Immature natural killer cell (primary cell): ENCODE measurements at places on chromosomes 6 and 20.
A peak's percentile ranks its signal among the peaks of the same experiment; 100 is the strongest.

DNA sequence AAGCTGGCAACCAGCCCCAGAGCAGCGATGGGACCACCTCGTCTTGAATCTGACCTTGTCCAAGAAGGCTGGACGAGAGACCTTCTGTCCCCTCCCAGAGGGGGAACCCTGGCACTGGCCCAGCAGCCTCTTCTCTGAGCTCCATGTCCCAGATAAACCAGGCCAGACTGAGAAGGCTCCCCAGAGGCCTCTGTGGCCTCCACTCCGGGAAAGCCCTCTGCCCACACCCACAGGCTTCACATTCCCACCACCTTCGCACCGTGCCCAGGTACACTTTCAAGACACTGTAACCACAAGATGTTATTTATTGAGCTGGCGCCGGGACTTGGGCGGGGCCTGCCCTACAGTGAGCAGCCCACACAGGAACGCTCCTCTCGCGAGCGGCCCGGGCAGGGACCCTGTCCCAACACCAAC, 33.2 kb downstream of the ADA start:
- H3K4me3 ChIP-seq, result no peak overlapping the region
- DNase-seq, result no peak
- no peaks in the 10 kb centered on the region for H3K27me3 ChIP-seq
- peak overlapping the region; percentile 83 for H3K27ac ChIP-seq

DNA sequence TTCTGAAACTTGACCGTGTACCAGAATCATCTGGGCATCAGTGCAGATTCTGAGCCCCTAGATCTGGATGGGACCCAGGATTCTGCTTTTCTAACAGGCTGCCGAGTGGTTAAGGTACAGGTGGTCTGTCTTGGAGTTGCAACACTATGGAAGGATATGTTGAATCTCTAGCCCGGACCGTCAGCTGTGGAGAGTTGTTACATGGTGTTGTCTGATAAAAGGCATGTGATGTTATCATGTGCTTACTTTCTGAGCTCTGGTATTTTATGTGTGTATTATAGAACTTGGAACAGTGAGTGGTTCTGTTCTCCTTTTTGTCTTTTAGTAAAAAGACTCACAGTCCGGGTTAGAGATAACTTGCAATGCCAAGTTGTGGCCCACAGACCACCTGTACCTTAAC, 123.0 kb downstream of the JARID2 start:
- no peak overlapping the region for H3K27ac ChIP-seq
- no peak for DNase-seq
- no peaks in the 10 kb centered on the region for H3K36me3 ChIP-seq
- H3K4me3 ChIP-seq, result no peak overlapping the region
- no peaks in the 10 kb centered on the region for H3K27me3 ChIP-seq
- peaks cover 49% of the 10 kb centered on the region for H3K4me1 ChIP-seq

- H3K4me3 ChIP-seq, result no peak overlapping the region
- no peaks in the 10 kb centered on the region for H3K4me1 ChIP-seq
- no peak for DNase-seq
- no peaks in the 10 kb centered on the region for H3K36me3 ChIP-seq
- no peaks in the 10 kb centered on the region for H3K27me3 ChIP-seq
- H3K27ac ChIP-seq, result no peak overlapping the region
Measured at GRCh38 chr6:43876602-43877001, 106.6 kb downstream of the VEGFA start.

DNA sequence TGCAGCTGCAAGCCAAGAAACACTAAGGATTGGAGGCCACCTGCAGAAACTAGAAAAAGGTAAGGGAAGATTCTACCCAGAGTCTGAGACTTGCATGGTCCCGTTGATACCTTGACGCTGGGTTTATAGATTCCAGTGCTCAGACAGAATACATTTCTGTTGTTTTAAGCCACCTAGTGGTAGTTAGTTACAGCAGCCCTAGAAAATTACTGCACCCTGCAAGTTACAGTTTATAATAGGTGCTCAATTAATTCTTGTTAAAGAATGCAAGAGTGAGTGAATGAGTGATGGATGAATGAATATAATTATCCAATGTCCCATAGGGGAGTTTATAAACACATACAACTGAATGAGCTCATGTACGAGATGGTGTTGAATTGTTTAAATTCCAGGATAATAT, 453.1 kb upstream of the SLC35B3 start:
- DNase-seq, result no peak
- no peaks in the 10 kb centered on the region for H3K36me3 ChIP-seq
- H3K27ac ChIP-seq, result no peak overlapping the region
- H3K4me1 ChIP-seq, result no peaks in the 10 kb centered on the region
- H3K4me3 ChIP-seq, result no peak overlapping the region

DNA sequence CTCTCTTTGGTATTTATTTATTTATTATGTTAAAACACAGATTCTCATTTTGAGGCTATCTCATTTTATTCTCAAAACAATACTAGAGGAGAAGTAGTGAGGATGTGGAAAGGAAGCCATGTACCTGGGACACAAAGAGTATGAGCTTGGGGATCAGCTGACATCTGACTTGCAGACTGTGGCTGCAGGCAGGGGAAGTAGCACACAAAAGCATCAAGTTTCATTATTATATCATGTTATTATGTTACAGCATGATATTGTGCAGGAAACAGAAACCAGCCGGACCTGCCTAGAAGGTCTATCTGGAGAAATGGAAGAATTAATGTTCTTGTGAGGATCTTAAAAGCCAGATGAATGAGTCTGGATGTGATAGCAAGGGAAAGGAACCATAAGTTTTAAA, 248.2 kb downstream of the KHDC1L start:
- H3K27ac ChIP-seq, result no peak overlapping the region
- H3K36me3 ChIP-seq, result peaks cover 3% of the 10 kb centered on the region
- no peaks in the 10 kb centered on the region for H3K27me3 ChIP-seq
- DNase-seq, result no peak
- H3K4me1 ChIP-seq, result peaks cover 17% of the 10 kb centered on the region

DNA sequence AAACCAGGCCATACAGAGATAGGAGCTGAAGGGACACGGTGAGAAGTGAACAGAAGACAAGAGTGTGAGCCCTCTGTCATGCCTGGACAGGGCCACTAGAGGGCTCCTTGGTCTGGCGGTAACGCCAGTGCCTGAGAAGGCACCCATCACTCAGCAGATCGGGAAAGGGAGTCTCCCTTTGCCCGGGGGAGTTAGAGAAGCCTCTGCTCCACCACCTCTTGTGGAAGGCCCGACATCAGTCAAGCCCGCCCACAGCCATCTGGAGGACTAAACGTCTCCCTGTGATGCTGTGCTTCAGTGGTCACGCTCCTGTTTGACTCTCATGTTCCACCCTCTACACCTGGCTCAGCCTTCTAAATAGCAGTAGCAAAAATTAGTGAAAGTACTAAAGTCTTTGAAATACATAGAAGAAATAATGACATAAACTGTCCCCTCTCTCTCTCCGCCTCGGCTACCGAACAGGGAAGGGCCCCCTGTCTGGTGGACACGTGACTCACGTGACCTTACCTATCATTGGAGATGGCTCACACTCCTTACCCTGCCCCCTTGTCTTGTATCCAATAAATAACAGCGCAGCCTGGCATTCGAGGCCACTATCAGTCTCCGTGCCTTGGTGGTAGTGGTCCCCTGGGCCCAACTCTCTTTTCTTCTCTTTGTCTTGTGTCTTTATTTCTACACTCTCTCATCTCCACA, 66.7 kb downstream of the RPP21 start:
- H3K4me3 ChIP-seq, result no peak overlapping the region
- peaks cover 11% of the 10 kb centered on the region for H3K4me1 ChIP-seq
- peaks cover 30% of the 10 kb centered on the region for H3K27me3 ChIP-seq

DNA sequence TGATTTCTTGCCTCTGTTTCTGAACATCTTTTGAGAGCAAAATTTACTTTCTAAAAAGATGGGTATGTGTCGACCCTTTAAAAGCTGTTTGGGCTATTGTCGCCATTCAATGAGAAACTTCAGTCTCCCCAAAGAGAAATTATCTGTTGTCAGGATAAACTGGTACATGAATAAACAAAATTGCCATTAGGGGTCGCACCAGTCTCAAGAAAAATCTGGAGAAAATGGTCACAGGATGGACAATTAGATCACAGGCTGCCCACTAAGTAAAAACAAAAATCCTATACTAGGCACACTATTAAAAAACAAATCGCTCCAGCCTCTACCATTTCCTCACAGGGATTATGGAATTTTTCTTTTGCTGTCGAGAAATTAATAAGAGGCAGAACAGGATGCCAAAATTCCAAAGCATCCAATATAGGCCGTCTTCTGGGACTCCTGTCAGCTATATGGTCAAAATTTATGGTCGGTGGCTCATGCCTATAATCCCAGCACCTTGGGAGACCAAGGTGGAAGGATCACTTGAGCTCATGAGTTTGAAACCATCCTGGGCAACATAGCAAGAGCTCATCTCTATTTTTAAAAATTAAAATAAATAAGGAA, 5.5 kb upstream of the HLA-E start:
- no peaks in the 10 kb centered on the region for H3K36me3 ChIP-seq
- peak; percentile 60 for DNase-seq
- H3K27ac ChIP-seq, result no peak overlapping the region
- H3K27me3 ChIP-seq, result peaks cover 29% of the 10 kb centered on the region
- H3K4me3 ChIP-seq, result no peak overlapping the region

GRCh38 chr6:12354499-12354898, 64.3 kb downstream of the EDN1 start:
- H3K27ac ChIP-seq, result no peak overlapping the region
- DNase-seq, result no peak
- no peaks in the 10 kb centered on the region for H3K27me3 ChIP-seq
- no peaks in the 10 kb centered on the region for H3K36me3 ChIP-seq

GRCh38 chr6:10407018-10407673, 7.7 kb downstream of the TFAP2A start:
- H3K4me3 ChIP-seq, result no peak overlapping the region
- no peak for DNase-seq
- peaks cover 37% of the 10 kb centered on the region for H3K27me3 ChIP-seq

- no peak overlapping the region for H3K27ac ChIP-seq
- H3K36me3 ChIP-seq, result peaks cover 9% of the 10 kb centered on the region
- peaks cover 2% of the 10 kb centered on the region for H3K27me3 ChIP-seq
- DNase-seq, result no peak
- H3K4me3 ChIP-seq, result no peak overlapping the region
- H3K4me1 ChIP-seq, result no peaks in the 10 kb centered on the region
Measured at GRCh38 chr6:455835-456234, 64.3 kb downstream of the IRF4 start.
